ENCODE measurements at places on chromosomes 13 and 19.

GRCh38 chr13:20130652-20131051 is 30.2 kb downstream of the GJA3 start:
- DNase-seq: no peak

DNA sequence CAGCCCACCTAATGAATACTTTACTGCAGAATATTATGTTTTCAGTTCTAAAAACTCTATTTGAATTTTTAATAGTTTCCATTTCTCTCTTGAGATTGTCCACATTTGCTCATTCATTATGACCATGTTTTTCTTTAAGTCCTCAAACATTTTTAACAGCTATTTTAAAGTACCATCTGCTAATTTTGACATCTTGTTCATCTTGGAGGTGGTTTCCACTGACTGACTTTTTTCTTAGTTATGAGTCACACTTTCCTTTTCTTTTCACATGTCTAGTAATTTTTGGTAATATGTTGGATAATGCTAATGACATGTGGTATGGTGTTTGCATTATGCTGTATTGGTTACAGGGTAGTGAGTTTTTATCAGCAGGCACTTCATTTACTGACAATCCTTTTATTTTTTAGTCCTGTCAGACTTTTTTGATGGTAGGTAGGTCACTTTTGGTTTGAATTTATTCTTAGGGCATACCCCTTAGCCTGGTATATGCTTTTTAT is 15.4 kb upstream of the ESD start:
- no peak for DNase-seq

GRCh38 chr13:113876346-113877148 is 12.7 kb upstream of the GAS6 start:
- DNase-seq: peak; percentile 29

DNA sequence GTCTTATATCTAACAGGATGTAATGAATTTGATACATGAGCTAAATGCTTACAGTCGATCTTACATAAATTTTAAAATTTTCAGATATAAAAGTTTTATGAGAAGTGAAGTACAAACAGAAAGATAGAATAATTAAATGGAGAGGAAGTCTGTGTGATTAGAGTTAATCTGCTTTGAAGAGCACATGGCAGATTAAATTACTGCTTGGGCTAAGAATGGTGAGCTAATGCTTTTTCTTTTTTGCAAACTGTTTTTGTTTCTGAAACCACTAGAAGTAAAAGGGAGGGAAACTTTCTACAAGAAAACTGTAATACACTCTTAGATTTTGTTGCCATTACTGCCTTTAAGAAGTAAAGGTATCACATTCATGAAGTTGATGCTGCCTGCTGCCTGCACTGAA is 96.3 kb upstream of the SPRY2 start:
- no peak for DNase-seq

DNA sequence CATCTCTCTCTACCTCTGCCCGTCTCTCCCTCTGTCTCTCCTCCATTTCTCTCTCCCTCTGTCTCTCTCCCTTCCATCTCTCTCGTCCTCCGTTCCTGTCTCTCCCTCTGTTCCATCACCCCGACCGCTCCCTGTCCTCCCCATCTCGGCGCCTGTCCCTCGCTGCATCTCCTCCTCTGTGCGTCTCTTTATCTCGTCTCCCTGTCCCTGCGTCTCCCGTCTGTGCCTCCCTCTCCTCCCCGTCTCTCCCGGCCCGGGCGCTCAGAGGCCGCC is 4.6 kb downstream of the GRIN2D start:
- no peak for DNase-seq

DNA sequence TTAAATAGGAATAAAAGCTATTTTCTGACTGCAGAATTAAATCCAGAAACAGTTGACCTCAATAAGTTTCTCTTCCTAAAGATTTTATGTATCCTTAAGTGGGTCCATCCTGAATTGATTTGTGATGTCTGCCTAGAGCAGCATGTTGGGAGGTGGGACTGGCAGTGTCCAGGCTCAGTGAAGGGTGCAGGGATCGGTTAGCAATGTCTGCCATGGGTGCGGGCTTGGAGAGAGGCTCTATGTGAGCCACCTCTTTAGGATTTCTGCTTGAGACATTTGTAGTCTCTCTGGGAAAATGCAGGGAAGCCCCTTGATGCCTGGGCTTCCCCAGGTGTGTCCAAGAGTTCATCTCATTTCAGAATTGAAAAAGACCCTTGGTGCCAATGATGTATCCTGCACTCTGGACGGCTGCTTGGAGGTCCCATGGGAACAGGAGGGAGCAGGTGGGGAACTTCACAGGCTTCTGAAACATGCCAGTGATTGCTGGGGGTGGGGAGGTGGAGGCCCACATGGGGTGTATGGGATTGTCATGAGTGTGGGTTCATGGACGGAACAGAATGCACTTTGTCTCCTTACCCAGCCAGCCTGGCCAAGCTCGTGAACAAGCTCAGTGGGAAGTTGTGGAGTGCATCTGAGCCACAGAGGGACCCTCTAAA is 6.2 kb upstream of the COLGALT1 start:
- DNase-seq: no peak

Measured in CD4-positive, alpha-beta T cell treated with Interleukin-4 for 1 hour (primary cell).